Stimulated activated CD4-positive, alpha-beta T cell treated with anti-CD3 and anti-CD28 coated beads, TNF-alpha, amount 100 ng/mL, for 24 hours (primary cell): ENCODE measurements at places on chromosomes 6 and 20.
A peak's percentile ranks its signal among the peaks of the same experiment; 100 is the strongest.

- no peak for DNase-seq
These were observed 9.2 kb downstream of the ENTPD6 start for GRCh38 chr20:25204550-25205276.

DNA sequence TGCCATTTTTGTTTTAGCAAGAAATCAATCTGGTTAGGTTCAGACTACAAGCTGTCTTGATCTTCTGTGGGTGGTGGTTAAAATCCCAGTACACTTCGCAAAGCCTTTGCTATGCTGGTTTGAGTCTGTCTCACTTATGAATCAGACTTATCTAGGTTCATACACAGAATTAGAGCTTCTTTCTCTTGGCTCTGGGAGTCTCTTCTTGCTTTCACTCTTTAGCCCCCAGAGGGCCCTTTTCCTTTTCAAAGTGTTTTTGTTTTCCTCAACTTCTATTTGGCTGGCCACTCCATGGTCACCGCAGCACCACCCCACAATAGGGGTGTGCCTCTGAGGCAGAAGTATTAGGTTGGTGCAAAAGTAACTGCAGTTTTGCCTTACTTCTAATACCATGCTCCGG lies 21.3 kb downstream of the ECI2 start:
- DNase-seq = no peak

DNA sequence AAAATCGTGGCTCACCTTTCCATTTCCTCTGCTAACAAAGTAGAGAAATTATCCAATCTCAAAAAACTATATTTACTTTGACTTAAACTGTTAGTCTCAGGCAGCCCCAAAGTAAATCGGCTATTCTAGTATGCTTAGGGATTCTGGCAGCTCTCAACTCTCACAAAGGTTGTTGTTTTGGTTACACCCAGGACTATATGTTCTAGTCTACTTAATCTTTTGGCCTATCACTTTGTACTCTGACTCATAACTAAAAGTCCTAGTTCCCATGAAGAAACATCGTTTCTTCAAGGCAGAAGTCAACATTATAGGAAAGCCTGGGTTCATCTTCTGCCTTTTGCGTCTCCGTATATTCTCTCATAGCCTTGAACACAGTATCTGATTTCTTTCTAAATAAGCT lies 42.3 kb downstream of the MYLK4 start:
- DNase-seq = no peak

- no peak for DNase-seq
These were observed 31.5 kb downstream of the HECA start for GRCh38 chr6:139166238-139166955.

DNA sequence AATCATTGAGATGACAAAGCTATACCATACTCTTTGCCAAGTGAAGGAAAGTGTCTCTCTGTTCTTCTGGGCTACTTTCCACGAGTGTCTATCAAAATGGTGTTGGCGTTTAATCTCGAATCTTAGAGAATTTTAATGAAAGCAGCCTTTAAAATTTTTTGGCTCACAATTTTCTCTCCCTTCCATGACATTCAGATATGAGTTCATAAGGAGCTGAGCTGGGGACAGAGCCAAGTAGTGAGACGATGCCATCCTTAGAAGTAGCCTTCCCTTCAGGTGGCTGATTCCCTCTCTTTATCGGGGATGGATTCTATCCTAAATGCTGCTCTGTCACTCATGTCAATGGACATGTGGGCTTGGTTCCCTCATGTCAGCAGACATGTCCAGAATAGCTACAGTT lies 132.8 kb downstream of the GRM1 start:
- no peak for DNase-seq

GRCh38 chr20:52131048-52131643 lies 60.4 kb downstream of the ZFP64 start:
- DNase-seq = no peak

GRCh38 chr20:59598625-59599310 lies 5.6 kb upstream of the PHACTR3 start:
- no peak for DNase-seq

DNA sequence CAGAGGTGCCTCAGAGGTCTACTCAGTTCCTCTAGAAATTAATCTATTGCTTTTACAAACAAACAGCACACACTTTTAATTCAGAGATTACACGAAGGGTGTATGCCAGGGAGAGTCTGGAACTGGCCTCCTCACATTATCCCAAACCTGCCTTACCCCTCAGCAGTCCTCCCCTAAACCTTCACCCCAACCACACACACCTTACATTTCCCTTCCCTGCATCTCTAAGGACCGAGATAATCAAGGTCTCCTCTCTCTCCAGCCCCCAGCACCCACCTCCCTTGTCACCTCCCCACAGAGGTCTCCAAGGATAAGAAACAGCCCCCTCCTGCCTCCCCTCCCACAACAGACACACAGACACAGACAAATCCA lies 6.1 kb downstream of the HLA-DRB1 start:
- no peak for DNase-seq

GRCh38 chr6:26311385-26312095 lies 53.5 kb upstream of the BTN3A2 start:
- DNase-seq = peak; percentile 53

- DNase-seq = no peak
These were observed 355.4 kb downstream of the CDC5L start for GRCh38 chr6:44742828-44743372.

GRCh38 chr20:10837901-10838300 lies 164.1 kb upstream of the JAG1 start:
- no peak for DNase-seq

DNA sequence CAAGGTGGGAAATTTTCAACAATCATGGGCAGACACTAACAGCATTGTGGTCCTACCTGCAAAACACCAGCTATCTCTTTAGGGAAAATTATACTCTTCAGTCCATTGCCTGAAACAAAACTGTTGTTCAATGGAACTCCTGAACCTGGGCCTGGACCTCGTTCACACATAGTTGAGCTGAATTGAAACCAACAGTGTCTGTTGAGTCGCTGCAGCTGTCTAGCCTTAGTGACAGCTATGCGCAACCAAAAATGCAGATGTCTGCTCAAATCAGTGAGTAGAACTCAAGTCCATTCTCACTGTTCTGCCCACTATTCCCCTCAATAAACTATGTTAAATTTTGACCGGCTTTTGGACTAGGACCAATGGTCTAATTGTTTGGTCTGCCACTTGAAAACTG lies 286.2 kb downstream of the TFAP2A start:
- DNase-seq = no peak

DNA sequence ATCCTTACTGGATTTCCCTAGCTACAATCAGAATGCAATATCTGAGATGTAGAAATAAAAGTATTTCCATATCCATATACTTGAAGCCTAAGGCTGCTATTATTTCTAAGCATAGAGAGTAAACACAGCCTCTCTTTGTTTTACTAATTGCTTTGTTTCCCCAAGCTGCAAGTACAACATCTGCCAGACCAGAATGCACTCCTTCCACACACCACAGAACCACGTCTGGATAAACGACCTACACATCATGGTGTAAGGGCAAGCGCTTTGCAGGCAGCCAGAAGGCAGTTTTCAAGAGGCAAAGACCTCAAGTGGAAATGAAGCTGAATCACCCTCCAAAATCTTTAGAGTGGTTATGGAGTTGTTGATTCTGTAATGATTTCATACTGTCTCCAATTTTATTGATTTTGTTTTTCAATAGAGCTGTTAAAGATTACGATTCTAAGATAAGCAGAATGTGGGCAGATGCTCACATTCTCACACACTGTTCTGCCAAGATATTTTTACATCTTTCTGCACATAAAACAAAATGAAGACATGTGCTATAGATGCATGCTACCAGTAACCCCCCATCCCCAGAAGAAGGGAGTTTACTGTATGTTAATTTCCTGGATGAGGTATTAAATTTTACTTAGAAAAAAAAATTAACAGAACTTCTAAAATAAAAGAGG lies 88.8 kb downstream of the THEMIS start:
- DNase-seq = no peak

DNA sequence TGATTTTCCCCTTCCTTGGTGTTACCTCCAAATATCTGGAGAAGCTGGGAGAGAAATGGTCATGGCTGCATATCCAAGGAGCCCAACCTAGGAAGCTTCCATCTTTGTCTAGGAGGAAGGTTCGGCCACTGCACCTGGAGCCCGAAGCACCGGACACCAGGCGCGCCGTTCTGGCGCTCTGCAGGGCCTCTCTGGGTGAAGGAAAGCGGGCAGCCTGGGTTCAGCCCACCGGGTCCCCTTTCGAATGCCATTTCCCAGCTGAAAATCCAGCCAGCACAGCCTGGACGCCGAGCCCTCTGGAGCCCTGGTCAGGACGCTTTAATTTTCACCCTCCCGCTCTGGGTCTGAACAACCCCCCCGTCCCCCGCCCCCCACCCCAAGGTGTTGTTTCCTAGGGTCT lies 1.2 kb downstream of the LINC00237 start:
- no peak for DNase-seq

- DNase-seq = peak; percentile 24
These were observed 26.8 kb downstream of the C6orf89 start for GRCh38 chr6:36912586-36912985.

DNA sequence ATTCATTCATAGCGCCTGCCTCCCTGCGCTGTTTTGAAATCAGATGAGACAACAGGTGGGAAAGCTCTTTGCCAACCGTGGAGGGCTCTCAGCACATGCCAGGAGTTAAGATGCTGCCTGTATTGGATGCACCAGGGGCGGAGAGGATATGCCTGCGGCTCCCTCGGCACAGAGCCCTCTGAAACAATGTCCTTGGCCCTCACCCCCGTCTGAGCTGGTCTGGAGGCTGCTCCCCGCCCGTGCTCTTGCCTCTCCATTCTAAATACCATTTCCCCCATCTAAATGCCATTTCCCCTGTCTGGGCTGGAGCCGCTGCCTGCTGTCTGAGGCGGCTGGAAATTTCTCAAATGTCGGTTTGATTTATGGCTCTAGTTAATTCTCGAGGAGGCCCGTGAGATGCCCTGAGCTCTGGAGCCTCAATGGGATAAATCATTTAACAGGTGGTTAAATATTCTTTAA lies 50.8 kb upstream of the MLN start:
- no peak for DNase-seq

GRCh38 chr6:15401120-15401519 lies 155.3 kb downstream of the JARID2 start:
- DNase-seq = no peak

DNA sequence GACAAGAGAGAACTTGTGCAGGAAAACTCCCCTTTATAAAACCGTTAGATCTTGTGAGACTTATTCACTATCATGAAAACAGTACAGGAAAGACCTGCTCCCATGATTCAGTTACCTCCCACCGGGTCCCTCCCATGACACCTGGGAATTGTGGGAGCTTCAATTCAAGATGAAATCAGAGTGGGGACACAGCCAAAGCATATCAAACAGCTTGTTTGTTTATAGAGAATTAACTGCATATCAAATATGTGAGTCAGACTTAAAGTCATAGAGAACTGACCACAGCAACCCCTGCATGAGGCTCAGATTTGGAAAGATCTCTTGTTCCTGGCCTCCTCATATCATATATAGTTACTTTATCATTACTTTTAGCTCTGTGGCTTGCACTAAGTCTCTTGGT lies 29.1 kb upstream of the HDAC2 start:
- DNase-seq = no peak

GRCh38 chr6:91664327-91664959 lies 1077.6 kb upstream of the MAP3K7 start:
- no peak for DNase-seq

- DNase-seq = no peak
These were observed 258.5 kb downstream of the KIF16B start for GRCh38 chr20:16314748-16315159.

GRCh38 chr20:56353356-56353755 lies 5.4 kb upstream of the FAM210B start:
- DNase-seq = no peak

DNA sequence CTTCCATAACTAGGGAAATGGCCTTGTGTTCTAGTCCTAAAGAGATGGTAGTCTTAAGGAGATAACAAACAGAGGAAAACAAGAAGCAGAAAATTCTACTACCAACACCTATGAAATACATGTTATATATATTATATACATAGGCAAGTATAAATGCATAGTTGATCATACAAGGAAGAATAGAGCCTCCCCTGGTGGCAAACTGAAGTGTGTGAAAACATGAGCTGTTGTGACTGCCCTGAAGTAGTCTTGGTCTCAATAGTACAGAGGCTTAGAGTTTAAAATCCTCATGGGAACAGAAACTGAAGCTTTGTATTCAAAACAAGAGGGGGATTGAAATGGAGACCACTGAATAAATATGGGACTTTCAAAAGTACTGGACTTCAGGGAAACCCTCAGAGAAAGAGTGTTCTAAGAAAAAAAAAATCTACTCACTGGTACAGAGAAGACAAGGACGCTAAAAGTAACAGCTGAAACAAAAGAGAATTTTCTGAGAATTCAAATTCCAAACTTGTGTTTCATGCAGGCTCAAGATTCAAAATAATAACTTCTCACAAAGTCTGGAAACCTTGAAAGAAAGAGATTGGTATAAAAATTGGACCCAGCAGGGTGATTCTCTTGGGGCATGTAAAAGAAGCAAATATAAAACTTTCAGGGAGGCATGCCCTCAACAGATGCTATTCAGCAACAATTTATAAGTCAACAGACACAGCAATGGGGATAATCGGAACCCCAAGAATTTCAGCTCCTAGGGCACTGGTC lies 59.7 kb upstream of the SAMD3 start:
- DNase-seq = no peak

DNA sequence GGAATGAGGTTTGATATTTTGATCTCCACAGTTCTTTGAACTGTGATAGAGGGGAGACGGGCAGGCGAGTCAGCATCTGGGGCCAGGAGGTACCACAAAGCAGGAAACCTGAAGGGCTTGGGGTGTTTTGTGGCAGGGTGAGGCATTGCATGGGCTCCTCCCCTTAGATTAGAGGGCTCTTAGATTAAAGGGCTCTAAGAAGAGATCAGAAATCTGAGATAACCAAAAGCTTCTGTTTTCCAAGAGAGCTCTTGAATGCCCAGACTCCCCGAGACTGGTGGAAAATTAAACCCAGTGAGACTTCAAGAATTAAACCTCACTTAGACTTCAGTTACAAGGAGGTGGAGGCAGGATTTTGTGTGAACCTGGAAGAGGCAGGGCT lies 2.4 kb upstream of the GPX5 start:
- no peak for DNase-seq
